ENCODE measurements at places on chromosomes 1 and 21.
A peak's percentile ranks its signal among the peaks of the same experiment; 100 is the strongest.

GRCh38 chr1:115329965-115330364, 8.1 kb downstream of the NGF start:
- no peak for DNase-seq

GRCh38 chr21:25733859-25734653, 648 bp downstream of the ATP5PF start:
- DNase-seq, result peak; percentile 42

DNA sequence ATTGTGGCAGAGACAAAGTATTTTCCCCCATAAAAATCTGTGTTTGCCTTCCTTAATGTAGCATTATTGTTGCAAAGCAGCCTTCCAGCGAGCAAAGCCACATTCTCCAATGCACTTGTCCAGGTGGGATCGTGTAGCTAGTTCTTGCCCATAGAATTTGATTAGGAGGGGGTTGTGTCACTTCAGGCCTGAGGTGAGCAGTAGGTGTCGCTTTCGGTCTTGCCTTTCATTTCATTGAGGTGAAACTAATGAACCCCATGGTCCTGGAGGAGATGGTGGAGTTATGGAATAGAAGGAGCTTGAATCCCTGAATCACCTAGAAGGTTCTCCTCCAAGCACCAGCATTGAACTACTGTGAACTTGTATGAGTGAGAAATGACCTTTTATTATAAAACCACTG, 318.9 kb upstream of the PBX1 start:
- DNase-seq, result no peak

DNA sequence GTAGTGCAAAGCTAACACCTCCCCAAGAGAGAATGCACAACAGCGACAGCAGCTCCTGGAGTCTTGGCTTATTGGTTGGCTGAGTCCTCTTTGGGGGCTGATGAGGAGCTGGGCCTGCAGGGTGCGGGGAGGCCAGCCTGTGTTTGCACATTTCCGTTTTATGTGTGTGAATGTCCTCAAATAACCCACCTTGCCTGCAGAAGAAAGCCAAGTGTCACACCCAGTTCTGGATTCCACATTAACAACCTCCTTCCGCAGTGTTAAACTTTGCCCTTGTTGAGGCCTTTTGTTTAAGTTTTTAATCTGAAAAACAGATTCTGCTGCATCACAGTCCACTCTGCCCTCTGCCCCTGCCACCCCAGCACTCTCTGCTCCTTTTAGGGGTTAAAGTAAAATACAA, 274.5 kb downstream of the TM2D1 start:
- DNase-seq, result no peak

- DNase-seq, result no peak
Observed at GRCh38 chr1:53700776-53701175, 38.2 kb downstream of the GLIS1 start.

DNA sequence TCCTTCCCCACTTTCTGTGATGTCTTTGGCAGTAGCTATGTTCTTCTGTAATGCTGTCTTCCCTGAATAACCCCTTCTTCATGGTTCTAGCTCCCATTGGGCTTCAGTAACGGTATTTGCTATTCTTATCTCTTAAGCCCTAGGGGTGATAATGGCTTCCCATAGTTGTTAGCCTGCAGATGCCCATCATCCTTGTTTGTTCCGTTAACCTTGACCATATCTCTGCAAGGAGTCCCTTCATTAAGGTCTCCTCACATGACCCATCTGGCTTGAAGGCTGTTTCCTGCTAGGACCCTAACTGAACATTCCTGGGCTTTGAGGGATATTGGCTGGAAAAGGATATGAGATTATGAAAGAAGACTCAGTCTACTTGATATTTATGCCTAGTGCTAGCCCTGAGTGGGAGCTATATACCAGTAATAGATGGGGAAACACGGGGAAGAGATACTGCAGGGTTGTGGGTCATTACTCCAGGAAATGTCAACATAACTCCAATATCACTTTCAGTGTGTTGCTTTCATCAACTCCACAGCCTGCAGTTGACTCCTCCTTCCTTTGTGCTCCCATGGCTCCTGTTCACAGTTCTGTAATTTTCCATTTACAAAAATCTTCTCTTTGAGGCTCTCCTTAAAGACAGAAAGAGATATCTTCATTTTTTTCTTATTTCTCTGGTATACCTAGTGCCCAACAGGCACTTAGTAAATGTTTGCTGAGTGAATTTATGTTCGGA, 2.5 kb downstream of the MR1 start:
- no peak for DNase-seq
